ENCODE measurements at places on chromosomes 13 and 19.
A peak's percentile ranks its signal among the peaks of the same experiment; 100 is the strongest.

DNA sequence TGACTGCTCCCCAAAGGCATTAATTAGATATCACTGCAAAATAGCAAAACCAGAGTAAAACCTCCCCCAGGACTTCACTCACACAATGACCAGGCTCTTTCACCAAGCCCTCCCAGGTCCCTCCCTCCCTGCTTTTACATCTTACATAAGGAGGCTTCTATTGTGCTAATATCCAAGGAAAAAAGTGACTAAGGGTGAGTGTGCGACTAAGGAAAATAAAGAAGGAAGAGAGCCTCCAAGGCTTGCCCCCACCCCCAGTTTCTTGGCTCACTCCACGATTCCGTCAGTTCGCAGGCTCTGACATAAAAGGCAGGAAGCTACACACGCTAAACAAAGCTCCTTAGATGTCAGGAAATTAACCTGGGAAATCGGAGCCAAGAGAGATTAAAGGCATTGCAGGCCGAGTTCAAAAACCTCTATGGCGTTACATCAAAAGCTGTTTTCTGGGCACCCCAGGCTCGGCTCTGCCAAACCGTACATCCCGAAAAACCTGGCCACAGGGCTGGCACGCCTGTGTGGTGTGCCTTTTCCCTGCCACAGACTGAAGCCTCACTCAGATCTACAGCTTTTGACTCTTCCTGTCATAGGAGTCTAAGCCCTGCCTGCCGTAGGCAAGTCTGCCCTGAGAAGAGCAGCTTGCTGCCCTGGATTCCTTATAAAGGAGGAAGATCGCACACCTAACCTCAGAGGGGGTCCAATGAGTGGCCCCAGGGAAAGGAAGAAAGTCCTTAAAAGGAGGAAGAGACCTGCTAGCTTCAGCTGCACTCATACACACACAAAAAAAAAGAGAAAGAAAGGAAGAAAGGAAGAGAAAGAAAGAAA, 67.0 kb upstream of the SERP2 start:
- peak; percentile 80 for DNase-seq

- DNase-seq, result no peak
These were observed 97.1 kb upstream of the IRS2 start for GRCh38 chr13:109883181-109884180.

DNA sequence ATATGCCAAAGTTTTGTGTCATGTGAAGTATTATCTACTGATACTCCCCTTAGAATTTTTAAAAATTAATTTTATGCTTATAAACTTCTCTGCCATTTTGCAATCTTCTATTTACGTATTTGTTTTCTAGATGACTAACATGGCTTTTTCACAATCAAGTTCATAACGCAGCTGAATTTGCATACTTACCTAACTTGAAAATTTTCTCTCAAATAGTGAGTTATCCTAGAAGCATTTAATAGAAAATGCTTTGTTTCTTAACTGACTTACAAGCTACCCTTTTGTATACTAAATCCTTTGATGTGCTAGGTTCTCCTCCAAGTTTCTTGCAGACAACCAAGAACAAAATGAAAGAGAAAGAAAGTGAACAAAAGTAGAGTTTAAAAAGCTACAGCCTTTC, 683.5 kb downstream of the LIG4 start:
- DNase-seq, result no peak

GRCh38 chr19:6543866-6544347, 13.1 kb downstream of the TNFSF9 start:
- DNase-seq, result no peak

DNA sequence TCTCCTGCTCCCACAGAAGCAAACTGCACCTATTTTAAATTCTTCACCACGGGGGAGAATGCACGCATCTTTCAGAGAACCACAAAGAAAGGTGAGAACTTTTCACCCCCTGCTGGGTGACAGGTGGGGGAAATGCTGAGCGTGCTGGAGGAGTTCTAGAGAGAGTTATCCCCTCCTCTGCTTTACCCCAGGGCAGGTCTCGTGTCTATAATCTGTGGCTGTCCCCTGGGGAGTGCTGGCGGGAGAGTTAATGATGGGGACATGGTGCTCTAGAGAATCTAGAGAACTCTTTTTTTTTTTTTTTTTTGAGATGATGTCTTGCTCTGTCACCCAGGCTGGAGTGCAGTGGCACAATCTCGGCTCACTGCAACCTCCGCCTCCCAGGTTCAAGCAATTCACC, 6.8 kb downstream of the CACNG6 start:
- DNase-seq, result no peak

DNA sequence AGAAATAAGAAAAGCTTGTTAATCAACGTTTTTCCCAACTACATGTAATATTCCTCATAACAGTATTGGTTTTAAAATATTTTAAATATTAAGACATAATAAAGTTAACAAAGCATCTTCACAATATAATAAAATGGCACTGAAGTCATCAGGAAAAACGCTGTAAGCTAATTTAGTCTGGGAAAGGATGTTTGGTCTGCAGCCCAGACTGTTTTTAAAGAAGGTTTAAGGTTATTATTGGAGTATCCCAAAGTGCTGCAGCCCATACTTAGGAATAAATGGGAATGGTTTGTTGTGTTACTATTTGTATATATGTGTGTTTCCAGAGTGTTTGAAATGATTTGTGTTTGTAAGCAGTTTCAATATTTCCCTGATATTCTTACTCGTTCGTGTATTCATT, 192.8 kb upstream of the MAB21L1 start:
- no peak for DNase-seq

DNA sequence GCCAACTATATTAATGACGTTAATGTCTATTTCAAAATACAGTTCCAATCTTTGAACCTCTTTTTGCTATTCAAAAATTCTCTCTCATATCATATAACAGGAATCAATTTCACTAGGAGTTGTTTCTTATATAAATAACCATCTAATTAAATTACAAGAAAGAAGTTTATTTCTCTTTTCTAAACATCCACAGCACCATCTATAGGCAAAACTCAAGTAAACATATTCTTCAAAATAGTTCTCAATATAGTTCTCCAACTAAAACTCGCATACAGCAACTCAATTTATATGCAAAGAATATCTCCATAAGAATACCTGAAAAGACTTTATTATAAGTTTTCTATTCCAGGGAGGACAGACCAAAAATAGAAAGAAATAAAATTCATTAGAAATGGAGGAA, 65.6 kb downstream of the RBM26 start:
- DNase-seq, result no peak

- no peak for DNase-seq
These were observed 53.5 kb upstream of the TSC22D1 start for GRCh38 chr13:44629465-44630183.

- no peak for DNase-seq
These were observed 42.3 kb downstream of the TPTE2 start for GRCh38 chr13:19519049-19519448.

DNA sequence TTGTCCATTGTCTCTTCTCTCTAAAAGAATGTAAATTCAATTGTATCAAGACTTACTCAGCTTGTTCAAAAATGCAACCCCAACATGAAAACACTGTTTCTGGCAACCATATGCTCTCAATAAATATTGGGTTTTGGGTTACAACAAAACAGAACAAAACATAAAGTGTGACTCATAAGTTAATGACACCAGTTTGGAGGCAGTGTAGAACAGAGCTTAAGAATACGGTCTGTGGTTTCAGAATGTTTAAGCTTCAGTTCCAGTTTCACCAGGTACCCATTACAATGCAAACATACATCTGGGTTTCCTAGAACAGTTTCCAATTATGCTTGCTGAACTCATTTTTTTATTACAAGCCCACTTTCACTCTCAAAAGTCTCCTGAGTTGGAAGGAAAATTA, 285.8 kb upstream of the PCDH9 start:
- no peak for DNase-seq

DNA sequence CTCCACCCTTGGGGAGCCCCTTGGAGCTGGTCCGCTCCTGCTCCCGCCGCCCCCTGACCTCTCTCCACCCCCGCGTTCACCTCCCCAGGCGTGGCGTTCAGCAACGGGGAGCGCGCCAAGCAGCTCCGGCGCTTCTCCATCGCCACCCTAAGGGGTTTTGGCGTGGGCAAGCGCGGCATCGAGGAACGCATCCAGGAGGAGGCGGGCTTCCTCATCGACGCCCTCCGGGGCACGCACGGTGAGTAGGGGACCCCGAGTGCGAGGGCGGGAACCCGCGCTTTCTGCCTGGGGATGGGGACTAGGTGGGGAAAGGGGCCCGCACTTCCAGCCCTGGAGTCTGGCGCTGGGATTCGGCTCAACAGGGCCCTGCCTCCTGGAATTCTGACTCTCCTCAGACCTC, 1.7 kb downstream of the CYP2A13 start:
- no peak for DNase-seq

GRCh38 chr19:35279985-35280821, 2.1 kb upstream of the HAMP start:
- no peak for DNase-seq

DNA sequence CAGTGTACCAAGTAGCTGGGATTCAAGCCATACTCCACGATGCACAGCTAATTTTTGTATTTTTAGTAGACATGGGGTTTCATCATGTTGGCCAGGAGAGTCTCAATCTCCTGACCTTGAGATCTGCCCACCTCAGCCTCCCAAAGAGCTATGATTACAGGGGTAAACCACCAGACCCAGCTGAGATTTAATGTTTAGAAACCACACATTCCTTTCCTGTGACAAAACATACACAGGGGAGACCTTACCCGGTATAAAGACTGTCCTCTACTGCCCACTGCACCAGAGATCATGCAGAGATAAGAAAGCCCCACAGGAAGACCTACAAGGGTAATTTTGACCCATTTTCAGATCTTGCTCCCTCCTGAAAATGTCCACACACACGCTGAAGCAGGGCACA, 22.8 kb upstream of the ZNF83 start:
- no peak for DNase-seq

DNA sequence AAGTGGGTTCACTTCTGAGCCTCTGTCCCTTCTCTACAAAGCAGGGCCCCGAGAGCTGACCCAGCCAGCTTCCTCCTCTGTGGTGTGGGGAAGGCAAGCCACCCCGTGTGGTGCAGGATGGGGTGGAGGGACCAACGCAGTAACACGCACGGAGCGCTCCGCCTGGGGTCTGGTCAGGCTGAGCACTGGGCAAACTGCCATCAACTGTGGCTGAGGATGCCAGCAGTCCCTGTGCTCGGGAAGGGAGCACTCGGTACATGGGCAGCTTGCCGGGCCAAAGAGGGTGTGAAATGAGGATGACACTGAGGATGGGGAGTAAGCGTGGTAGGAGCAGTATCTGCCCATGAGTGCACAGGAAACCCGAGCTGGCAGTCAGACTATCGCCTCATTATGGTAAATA, 7.6 kb upstream of the GMIP start:
- DNase-seq, result no peak

DNA sequence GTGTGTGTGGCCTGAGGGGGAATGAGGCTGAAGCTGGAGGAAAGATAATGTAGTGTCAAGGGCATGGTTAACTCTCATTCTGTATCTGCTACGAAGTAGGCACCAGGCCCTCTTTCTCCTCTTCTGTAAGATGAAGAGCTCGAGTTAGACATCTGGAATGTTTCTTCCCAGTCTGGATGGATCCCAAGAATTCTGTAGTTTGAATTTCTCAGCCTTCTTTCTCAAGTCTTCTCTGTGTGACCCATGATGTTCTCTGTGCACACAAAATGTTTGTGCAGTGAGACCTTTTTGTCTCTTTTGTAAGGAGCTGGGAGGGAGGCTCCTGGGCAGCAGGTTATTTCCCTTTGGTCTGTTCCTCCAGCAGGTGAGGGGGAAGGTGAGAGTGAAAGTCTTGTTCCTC, 13.7 kb downstream of the FGF9 start:
- DNase-seq, result no peak

DNA sequence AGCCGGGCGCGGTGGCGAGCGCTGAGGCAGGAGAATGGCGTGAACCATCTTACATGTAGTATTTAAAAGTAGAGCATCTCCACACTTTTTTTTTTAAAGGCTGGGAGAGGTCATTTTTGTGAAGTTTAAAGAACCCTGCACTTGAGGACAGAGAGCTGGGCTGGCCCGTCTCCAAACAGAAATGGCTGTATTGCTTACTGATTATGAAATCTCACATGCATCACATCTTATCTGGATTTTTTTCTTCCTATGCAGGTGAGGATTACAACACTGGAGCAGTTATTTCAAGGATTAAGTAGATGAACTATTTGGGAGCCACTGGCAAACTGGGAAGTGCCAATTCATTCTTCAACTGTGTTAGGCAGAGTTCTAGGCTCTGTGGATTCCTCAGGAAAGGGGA, 59.5 kb downstream of the TEX26 start:
- no peak for DNase-seq

DNA sequence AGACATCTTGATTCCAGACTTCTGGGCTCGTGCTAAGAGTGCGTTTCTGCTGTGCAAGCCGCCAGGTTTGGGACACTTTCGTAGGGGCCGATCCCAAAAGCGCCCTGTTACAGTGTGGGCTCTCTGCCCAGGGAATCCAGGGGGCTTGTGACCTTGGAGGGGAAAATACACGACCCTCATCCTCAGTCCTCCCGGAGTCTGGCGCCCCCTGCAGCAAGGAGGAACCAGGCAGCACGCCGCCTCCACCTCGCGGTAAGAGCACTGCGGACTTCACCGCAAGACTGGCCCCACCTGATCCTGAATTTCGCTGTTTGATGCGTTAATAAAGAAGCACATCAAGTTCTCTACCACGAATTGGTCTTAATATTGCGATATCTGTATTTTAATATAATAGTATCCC, 5.2 kb downstream of the POLRMT start:
- no peak for DNase-seq

DNA sequence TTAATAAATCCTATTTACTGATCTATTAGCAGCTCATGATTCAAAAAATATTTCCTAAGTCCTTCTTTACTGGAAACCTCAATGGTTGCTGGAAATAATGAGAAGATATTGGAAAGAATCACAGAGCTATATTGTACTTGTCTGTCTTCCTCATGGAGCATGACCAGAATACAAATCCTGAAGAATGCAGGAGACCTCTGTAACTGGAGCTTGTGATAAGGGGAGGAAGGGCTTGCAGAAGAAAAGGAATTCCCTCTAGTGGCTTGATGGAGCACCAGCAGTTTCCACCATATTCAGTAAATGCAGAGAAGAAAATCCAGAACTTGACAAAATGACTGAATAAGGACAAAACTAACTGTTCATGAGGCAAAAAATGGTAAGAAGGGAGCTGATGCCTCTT, 1333.1 kb downstream of the EFNB2 start:
- DNase-seq, result no peak

DNA sequence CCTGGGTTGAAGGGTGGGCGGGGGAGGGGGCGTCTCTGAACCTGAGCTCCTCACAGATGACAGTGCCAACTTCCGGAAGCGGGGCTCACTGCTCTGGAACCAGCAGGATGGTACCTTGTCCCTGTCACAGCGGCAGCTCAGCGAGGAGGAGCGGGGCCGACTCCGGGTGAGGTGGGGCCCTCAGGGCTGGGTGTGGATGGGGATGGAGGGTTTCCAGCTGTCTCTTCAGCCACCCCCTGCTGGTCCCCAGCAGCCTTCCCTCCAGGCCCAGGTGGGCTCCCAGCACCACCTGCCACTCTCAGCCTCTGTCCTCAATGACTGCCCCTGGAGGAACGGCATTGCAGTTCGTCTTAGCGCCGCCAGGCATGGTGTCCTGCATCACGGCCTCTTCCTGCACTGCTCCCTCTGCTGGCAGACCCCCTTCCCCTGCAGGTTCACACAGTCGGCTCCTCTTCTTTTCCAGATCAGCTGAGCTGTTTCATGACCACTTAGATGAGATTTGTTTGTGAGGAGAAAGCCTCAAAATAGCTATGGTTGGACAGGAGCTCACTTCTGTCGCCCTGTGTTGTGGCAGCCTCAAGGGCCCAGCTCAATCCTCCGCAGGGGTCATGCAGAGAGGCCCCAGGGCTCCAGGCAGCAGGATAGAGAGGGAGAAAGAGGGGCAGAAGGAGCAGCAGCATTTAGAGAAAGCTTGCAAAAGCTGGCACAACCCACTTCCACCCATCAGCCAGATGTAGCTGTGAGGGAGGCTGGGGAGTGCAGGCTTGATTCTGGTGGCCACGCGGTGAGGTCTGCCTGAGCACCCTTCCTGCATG, 2.5 kb upstream of the GARIN5A start:
- DNase-seq, result no peak
